ENCODE measurements at places on chromosomes 12 and 14.

DNA sequence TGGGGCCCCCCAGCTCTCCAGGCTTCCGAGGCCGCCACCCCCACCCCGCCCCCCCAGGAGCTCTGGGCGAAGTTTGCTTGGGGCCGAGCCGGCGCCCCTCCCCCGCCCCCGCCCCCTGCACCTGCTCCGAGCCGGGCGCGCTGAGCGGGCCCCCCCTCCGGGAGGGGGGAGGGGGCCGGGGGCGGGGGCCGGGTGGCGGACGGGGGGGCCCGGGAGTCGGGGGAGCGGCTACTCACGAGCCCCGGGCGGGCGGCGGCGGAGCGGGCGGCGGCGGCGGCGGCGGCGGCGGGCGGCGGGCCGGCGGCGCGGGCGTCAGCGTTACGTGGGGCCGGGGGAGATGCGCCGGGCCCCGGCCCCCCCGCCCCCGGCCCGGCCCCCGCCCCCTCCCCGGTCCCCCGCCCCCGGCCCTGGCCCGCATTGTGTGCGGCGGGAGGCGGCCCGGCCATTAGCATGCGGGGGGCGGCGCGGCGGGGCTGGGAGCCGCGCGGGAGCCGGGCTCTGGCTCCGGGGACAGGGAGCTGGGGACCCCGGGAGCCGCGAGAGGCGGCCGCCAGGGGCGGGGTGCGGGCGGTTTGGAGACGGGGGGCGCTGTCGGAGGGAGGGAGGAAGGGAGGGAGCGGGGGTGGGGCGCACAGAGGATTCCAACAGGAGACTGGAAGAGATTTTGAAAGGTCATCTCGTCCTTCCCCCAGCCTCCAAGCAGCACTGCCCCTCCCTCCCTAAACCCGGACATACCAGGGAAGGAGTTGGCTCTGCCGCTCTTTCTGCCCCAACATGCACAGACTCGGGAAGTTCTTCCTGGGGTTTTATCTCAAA, at the start of gene ZNF219:
ZNF219 (minus strand) TSS at position 580 of the 816 bp plus-strand sequence. CDS start 5,064 bp downstream, outside the sequence.
- DNase-seq: peak; percentile 50

DNA sequence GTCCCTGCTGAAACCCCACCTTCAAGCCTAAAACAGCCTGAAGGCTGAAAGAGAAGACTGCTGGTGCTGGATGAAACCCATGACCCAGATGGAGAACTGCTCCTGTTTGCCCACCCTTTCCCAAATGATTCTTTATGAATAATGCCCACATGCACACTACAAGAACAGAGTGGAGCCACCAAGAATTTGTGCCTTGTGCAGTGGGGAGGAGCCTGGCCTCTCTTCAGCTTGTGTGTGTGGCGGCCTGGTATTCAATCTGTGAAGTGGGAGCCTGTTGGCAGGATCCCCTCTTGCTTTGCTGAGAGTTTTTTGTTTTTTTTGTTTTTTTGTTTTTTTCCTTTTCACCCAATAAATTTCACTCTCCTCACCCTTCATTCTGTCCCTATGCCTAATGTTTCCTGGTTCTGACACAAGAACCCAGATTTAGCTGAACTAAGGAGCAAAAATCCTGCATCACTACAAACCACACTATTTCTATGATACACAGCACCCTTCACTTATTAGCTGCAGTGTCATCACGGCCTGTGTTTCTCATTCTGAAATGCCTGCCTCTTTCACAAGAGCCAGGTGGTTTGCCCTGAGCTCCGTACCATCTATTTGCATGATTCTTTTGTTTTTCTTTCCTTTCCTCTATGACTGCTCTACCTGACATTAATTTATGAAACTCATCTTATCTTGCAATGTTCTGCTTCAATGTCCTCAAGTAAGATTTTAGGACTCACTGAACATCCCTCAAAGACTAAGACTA, 585.5 kb upstream of the ATXN7L3B start:
- DNase-seq: no peak

DNA sequence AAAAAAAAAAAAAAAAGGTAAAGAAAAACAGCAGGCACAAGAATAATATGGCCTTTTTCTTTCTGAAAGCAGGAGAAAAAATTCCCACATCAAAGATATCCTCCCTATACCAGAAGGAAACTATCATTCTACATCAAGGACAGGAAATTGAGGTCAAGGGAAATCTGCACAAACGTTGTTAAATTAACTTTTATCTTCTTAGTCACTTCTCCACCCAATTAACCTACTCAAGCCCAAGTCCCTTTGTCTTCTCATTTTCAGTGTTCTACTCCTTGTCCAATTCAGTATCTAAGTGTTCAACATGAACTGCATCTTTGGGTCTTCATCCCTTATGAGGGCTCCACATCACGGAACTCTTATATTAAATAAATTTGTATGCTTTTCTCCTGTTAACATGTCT, 15.7 kb downstream of the NDUFA12 start:
- no peak for DNase-seq

DNA sequence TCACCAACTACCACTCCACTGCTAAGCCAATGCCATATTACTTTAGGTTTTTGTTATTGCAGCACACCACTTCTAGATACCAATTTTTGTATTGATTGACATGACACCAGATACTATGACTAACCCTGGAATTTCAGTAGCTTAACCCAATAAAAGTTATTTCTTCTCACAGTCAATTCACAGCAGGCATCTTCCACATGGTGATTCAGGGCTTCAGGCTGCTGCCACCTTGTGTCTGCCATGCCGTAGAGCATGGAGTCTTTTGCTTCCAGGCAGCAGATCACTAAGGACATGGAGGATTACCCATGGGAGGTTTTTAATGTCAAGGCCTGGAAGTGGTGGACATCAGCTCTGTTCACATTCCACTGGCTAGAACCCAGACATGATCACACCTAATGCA, 56.4 kb upstream of the LTA4H start:
- DNase-seq: no peak

- DNase-seq: peak; percentile 63
Observed at GRCh38 chr14:67265131-67265530, 23.9 kb downstream of the PALS1 start.

GRCh38 chr12:108572166-108572790, 9.9 kb downstream of the ISCU start:
- no peak for DNase-seq

DNA sequence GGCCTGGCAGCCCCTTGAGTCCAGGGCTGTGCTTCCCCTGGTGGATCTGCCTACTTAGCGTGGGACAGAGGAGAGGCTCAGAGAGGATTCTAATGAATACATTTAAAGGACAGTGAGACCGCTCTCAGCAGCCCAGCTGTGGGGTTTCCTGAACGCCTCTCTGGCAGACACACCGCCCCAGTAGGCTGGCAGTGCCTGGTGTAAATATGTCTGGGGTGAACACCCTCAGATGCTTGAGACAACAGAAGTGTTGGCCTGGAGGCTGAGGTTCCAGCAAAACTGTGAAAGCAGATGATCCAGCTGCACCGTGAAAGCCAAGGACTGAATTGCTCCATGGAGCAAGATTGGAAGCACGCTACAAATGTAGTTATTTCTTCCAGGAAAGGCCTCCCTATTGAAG, 55.1 kb downstream of the LRRC74A start:
- no peak for DNase-seq

DNA sequence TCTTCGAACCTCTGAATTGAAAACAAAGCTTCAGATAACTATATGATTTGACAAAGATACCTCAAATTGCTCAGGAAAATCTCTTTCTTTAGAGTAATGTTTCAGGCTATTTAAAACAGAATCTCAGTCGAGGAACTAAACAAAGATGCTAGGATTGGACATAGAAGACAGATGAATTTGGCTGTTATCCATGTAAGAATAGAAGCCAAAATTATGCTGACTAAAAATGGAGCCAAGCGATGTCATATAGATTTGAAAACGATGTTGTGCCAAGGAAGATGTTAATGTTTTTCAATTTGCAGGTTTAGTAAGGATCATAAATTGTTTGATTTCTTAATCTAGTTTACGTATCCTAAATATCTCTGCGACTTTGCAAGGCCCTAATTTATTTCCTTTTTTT, 295.9 kb downstream of the FOXG1 start:
- no peak for DNase-seq

DNA sequence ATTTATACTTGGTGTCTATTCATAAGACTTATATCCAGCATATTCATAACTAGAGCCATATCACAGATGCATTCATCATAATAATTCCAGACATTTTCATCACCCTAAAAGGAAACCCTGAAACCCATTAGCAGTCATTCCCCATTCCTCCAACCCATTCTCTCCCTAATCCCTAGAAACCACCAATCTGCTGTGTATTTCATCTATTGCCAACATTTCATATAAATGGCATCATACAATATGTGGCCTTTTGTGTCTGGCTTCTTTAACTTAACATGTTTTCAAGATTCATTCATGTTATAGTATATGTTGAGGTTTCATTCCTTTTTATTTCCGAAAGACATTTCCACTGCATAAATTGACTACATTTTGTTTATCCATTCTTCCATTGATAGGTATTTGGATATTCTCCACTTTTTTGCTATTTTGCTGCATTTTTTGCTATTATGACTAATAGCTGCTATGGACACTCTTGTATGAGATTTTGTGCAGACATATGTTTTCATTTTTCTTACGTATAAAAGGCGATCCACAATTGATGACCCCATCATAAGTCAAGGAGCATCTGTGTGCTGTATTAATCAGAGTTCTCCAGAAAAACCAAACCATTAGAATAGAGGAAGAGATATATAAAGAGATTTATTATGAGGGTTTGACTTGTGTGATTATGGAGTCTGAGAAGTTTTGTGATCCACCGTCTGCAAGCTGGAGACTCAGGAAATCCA, 5.1 kb upstream of the OAS2 start:
- peak; percentile 45 for DNase-seq

DNA sequence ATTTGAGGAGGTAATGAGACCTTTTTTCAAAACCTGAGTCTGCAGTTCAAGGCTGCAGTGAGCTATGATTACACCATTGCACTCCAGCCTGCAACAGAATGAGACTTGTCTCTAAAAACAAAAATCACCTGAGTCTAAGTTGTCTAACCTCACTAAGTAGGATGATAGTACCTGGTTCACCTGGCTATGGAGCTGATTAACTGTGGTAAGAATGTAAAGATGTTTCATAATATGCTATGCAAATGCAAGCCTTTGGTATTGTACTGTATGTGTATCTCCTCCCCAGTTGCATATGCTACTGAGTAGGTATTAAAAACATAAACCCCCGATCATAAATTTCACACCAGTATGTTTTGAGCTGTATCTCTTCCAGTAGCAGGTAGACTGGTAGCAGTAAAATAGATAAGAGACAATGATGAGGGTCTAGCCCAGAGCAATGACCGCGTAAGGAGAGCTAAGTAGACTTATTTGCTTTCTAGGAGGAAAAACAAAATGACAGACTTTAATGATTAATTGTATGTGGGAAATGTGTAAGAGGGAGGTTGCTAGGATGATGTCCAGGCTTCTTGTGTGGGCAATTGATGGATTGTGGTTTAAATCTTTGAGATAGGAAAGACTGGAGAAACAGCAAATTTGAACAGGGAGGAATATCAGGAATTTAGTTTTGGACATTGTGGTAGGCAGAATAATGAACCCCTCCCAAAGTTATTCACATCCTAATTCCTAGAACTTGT, 41.6 kb upstream of the EGLN3 start:
- DNase-seq: peak; percentile 30

DNA sequence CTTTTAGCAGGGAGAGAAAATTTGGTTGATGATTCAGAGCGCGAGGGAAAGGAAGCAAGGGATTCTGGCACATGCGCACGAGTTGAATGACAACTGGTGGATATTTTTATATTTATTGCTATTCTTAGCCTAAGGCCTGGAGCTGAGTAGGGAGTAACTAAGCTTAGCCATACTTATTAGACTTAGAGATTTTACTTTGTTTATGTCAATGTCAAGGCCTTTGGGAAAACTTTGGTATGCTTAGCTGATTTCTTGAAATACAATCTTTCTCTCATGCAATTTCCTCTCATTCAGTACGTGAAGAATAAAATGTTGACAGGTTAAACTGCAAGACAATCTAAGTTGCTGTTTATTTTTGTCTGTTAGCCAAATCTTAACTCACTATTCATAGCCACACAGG, 101.1 kb downstream of the CRADD start:
- DNase-seq: peak; percentile 97

GRCh38 chr12:105721051-105721825, 390.7 kb downstream of the C12orf75 start:
- no peak for DNase-seq

DNA sequence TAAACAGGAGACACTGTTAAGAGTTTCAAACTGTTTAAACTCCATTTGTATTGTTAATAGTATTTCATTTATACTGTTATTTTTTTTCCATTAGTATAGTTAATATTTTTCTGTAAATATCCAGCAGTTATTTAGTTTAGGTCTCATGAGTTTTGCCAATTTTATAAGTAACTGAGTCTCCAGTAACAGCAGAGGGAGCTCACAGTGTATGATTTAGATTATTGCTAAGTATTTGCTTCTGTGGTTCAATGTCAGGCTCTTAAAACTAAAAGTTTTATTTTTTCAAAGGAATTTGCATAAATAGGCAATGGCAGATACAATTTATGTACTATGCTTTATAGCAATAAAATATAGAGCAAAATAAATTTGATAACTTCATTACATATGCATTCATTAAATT, 209.7 kb downstream of the ATXN7L3B start:
- DNase-seq: peak; percentile 28

DNA sequence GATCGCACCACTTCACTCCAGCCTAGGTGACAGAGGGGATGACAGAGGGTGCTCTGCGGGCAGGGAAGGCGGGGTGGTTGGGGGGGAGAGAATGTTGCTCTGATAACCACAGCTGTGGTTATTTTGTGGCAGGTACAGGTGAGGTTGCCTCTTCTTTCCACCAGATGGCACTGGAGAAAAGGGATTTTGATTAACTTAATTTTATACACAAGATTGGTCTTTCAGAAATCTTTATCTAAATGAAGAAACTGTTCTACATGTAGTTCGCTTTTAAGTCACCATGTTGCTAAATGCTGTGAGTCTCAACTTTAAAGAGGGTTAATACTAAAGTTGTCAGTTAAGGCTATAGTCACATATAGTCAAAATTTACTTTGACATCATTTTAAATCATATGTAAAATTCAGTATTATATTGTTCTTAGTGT, 25.7 kb downstream of the FGF23 start:
- DNase-seq: peak; percentile 11

DNA sequence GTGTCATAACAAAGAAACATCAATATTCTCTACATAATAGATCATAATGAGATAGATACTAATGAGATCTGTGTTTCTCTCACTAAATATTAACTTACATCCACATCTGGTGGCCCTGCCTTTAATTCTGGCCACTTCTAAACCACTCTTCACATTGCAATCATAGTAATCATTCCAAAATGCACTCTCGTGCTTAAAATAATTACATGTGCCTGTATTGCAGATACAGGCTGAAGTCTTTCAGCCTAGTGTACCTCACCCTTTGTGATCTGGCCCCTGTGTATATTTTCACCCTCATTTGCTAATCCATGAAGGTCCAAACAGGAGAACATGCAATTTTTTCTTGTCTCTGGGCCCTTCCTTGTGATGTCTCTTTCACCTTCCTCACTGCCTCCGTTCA, 108.0 kb downstream of the LIN7A start:
- DNase-seq: no peak

DNA sequence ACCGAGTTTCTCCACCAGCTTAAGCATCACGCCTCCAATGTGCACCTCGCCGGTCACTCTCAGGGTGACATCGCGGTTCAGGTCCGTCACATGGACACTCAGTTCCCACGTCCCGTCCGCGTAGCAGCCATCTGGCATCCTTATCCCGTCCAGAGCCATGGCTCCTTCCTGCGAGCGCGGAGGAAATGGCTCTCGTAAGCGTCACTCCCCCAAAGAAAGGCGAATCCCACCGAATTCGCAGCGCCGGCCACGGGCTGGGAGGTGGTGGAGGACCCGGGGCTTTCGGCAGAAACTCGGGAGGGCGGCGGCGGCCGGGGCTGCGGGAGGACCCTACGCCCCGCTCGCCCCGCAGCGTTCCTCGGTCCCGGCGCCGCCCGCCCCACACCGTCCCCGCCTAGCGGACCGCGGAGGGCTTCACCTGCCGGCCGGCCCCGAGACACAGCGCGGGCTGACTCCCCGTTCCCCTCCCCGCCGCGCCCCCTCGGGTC, 396 bp downstream of the FERMT2 start:
- DNase-seq: no peak

All from fibroblast of the aortic adventitia (primary cell).